ENCODE measurements at places on chromosomes 12 and 14. TPM values are rescaled to one million over a fixed set of nuclear protein-coding genes. Genes with fewer than 3 reads are reported as not detected.

PPP1R13B gene
- total RNA-seq = 2.8 TPM

DPY19L2 gene
- 1.7 TPM for total RNA-seq

TMEM63C gene
- total RNA-seq = 2.1 TPM

DNA sequence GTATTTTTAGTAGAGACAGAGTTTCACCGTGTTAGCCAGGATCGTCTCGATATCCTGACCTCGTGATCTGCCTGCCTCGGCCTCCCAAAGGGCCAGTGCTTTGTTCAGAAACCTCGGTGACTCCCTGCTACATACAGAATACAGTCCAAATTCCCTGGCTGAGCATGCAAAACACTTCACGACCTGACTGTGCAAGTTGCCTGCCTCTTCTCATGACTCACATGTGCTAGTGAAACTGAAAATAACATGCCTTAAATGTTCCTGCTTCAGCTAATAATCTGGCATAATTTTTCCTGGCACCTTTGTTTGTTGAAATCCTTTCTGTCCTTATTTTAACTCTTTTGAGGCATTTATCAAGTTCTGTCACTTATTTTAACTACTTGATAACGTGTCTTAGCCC lies 8.2 kb downstream of the DMAC2L start:
- no peak for DNase-seq

GRCh38 chr14:53032838-53033390 lies 82.1 kb upstream of the FERMT2 start:
- no peak for DNase-seq

GRCh38 chr12:112810235-112810917 lies 18.8 kb downstream of the RPH3A start:
- no peak for DNase-seq

GRCh38 chr14:83379436-83379835 lies 1845.8 kb upstream of the SEL1L start:
- DNase-seq = no peak

GRCh38 chr14:38745861-38746260 lies 357.2 kb downstream of the SEC23A start:
- DNase-seq = no peak

DNA sequence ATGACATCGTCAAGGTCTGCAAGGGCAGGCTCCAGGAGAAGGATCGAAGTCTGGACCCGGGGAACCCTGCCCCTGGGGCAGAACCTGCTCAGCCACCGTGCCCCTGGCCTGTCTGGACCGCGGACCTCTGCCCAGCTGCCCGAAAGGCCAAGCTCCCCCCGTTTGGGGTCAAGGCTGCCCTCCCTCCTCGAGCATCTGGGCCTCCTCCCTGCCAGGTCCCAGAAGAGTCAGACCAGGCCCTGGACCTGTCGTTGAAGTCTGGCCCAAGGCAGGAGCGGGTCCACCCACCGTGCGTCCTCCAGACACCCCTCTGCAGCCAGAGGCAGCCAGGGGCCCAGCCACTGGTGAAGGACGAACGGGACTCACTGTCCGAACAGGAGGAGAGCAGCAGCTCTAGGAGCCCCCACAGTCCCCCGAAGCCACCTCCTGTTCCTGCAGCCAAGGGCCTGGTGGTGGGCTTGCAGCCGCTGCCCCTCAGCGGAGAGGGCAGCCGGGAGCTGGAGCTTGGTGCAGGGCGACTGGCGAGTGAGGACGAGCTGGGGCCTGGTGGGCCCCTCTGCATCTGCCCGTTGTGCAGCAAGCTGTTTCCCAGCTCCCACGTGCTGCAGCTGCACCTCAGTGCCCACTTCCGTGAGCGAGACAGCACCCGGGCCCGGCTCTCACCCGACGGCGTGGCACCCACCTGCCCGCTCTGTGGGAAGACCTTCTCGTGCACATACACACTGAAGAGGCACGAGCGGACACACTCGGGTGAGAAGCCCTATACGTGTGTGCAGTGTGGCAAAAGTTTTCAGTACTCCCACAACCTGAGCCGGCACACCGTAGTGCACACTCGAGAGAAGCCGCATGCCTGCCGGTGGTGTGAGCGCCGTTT lies 856 bp downstream of the ZBTB42 start:
- DNase-seq = no peak

DNA sequence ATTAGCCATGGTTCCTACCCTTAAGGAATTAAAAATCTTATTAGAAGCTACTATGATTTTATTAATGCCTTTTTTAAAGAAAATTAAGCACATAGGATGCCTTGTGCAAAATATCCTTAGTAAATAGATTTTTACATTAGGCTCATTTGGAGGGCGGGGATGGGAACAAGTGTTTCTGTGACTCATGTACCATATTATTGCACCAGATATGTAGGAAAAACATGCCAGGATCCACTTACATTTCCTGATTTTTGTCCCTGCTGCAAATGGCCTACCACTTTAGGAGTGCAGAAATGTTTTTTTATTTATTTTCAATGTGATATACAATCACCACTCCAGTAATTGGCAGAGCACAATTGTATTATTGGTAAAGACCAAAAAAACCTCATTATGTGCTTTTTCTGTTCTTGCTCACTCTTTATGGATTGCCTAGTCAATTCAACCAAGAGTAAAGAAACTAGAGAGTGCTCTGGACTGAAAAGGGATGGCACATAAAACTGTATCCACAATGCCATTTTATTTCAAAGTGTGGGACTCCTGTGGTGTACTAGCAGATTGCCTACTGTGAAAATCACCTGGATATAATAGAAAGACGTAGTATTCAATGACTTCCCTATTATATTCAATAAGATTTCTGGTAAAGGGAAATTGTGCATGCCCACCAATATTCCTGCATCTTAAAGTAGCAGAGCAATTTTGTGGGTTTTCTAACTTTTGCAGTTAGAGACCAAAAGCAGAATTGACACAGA lies 86.9 kb downstream of the ANO6 start:
- no peak for DNase-seq

DNA sequence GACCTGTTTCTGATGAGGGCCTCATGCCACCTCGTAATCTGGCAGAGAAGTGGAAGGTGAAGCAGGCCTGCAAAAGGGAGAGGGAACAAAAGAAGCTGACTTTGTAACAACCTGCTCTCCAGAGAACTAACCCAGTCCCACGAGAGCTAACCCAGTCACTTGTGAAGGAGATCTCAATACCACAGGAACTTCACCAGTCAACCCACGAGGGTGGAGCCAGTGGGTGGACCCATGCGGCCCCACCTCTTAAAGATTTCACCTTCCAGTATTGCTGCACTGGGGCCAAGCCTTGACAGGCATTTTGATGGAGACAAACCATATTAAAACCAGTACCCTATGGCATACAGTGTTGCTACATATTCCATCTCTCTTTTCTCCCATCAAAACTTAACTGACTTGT lies 55.1 kb downstream of the SERPINA10 start:
- DNase-seq = no peak

DNA sequence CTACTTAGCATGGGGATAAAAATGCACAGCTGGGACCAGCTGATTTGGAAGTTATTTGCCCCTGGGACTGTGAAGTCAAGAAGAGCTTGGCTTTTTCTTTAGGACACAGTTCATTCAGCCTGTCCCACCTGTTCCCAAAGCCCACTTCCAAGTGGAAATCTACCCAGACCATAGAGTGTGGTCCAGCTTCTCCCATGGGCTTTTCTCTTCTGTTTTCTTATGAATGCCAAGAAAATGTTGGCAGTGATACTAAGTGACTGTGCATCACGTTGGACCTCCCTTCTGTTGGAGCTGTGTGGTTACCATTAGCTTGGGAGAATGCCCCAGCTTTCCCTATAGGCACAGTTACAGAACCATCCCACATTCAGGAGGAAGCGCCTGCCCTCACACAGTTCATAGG lies 89.4 kb downstream of the NT5DC3 start:
- no peak for DNase-seq

DNA sequence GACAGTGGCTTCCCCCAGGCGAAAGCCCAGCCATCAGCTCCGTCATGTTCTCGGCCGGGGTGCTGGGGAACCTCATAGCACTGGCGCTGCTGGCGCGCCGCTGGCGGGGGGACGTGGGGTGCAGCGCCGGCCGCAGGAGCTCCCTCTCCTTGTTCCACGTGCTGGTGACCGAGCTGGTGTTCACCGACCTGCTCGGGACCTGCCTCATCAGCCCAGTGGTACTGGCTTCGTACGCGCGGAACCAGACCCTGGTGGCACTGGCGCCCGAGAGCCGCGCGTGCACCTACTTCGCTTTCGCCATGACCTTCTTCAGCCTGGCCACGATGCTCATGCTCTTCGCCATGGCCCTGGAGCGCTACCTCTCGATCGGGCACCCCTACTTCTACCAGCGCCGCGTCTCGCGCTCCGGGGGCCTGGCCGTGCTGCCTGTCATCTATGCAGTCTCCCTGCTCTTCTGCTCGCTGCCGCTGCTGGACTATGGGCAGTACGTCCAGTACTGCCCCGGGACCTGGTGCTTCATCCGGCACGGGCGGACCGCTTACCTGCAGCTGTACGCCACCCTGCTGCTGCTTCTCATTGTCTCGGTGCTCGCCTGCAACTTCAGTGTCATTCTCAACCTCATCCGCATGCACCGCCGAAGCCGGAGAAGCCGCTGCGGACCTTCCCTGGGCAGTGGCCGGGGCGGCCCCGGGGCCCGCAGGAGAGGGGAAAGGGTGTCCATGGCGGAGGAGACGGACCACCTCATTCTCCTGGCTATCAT lies 663 bp downstream of the PTGER2 start:
- peak; percentile 74 for DNase-seq

DNA sequence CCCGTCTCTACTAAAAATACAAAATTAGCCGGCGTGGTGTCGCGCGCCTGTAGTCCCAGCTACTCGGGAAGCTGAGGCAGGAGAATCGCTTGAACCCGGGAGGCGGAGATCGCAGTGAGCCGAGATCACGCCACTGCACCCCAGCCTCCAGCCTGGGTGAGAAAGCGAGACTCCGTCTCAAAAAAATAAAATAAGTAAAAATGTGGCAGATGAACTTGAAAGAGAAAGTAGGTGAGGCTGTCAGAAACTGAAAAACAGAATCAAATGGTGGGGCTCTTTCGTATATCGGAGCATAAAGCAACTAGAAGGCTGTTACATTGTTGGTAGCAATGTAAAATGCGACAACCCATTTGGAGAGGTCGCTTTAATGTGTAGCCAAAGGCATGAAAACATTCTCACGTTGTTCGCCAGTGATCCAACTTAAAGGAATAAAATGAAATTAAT lies 767 bp upstream of the CCNT1 start:
- peak; percentile 37 for DNase-seq
